Calu3 (cell line): ENCODE measurements at places on chromosomes 6 and 20.
A peak's percentile ranks its signal among the peaks of the same experiment; 100 is the strongest.

DNA sequence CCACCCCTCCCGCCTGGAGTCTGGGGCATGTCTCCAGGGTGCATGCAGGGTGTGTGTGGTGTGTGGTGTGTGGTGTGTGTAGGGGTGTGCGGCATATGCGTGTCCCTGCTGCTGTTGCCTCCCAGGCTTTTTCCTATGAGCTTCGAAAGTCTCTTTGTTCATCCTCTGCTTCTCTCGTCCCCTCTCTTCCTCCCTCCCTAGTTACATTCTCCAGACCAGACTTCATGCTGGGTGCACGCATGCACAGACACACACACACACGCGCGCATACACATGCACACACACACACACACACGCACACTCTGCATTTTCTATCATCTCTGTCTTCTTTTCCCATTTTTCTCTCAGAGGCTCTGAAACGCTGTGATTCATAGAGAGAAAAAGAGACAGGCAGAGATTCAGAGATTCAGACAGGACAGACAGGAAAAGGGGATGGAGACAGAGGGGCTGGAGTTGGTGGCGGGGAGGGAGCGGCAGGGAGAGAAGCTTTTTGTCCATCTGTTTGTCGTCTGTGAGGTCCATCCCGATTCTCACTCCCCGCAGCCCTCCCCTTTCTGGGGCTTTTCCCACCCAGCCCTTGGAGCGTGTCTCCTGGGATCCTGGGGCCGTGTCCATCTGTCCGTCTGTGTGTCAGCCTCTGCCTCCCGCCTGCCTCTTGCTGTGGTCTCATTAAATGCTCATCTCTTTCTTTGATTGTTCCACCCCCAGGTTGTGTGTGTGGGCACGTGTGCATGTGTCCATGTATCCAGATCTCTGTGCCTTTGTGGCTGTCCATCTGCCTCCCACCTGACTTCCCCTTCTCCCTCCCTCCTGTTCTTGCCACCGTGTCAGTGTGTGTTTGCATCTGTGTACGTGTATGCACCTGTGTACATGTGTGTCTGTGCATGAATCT lies 62.6 kb downstream of the SRC start:
- DNase-seq = no peak

GRCh38 chr6:89368107-89368506 lies 15.6 kb upstream of the UBE2J1 start:
- DNase-seq = peak; percentile 74

DNA sequence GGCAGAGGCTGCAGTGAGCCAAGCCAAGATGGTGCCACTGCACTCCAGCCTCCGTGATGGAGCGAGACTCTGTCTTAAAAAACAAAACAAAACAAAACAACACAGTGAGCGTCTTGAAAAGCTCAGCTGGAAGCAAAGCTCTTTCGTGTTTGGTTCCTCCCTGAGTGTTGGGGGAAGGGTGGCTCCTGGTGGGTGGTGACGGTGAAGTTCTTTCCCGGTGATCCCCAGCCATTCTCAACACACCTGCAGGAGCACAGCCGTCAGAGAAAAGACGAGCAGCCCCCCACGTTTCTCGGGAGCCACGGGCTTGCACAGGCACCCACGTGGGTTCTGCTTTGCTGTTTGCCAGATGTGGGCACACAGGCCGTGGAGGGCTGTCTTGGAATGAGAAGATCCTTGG lies 3.2 kb downstream of the BHLHE23 start:
- DNase-seq = no peak

DNA sequence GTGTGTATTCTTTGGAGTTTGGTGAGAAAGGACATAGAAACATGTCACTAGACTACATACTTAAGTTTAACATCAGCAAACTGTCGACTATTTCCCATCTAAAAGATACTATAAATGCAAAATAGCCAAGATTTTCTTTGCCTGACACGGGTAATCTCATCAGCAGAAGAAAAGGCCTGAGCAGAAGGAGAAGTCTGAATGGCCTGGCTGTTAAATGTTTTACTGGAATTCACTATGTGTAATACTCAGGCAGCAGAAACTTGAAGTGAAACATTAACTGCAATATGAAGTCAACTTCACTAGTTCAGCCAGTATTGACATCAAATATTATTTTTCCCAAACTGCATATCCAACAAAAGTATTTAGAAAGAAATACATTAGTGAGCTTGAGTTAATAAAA lies 6.4 kb upstream of the DSE start:
- no peak for DNase-seq

DNA sequence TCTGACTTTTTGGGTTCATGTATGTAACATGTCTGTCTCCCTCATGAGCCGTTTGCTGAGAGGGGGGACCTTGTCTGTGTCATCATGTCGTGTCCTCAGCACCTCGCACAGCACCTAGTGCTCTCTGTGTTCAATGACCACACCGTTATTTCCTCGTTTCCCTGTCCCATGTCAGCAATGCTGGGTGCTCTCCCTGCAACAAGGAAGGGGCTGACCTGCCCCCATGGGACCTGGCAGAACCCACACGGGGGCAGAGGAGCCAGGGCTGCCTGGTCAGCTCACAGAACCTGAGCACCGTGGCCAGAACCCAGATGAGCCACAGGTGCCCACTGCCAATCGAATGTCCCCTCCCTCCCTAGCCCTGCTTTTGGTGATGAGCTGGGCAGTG lies 7.3 kb downstream of the ADA start:
- DNase-seq = no peak

- DNase-seq = no peak
These were observed 69.4 kb upstream of the PRL start for GRCh38 chr6:22366214-22366613.

DNA sequence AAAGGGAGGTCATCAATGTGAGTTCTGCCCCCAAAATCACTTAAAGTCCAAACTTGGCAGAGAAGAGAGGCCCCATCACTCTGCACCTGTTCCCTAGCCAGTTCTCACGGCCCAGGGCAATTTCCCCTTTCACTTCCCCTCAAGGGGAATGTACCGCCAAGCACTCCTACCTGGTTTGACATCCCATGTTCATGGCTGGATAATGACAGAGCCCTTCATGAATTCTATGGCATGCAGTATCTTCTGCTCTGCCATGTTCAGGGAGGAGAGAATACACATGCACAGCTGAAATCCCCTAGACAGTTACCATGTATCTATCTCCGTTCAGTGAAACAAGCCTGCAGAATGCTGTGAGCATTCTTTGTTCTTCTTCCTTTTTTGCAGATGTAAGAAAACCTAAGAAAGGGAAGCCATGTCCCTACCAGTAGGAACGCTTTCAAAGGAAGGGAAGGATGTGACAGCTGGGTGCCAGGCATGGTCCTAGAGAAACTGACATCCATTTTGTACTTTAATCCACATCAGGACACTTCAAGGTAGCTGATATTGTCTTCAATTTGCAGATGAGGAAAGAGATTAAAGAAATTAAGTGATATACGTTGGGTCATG lies 79.8 kb upstream of the ARID1B start:
- no peak for DNase-seq

GRCh38 chr6:30357678-30358540 lies 13.0 kb downstream of the RPP21 start:
- DNase-seq = peak; percentile 61

- DNase-seq = no peak
These were observed 76.8 kb downstream of the TTLL2 start for GRCh38 chr6:167401525-167402194.

DNA sequence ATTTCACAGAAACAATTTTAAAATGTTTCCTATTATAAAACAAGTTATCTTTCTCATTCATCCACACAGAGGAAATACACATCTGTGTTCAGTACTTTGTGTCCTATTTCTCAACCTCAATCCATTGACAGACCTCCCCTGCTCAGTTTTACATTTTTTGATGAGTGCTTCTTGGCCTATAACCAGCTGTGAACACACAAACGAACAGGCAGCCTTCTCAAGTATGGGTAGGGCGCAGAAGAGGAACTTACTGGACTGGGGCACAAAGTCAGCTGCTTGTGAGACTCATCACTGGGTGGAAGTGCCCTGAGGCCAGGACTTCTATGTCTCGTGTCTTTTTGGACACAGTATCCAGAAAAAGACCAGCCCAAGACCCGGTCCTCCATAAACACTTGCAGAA lies 2.8 kb downstream of the RPS6KA2 start:
- DNase-seq = no peak

DNA sequence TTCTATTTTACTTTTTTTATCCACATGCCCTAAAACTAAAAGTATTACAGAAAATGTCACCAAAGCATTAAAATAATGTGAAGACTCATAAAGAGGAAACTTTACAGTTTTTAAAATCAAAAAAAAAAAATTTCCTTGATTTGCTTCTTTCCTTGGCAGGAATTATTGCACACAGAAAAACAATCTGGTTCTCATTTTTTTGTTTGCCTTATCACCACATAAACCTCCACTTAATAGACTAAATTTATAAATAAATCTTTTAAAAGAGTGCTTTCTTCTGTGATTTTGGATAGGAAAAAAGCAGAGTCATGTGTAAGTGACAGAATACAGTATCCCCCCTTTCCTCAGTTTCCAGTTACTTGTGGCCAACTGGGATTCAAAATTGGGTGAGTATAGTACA lies 695.1 kb upstream of the CITED2 start:
- no peak for DNase-seq

GRCh38 chr6:21899708-21900107 lies 306.2 kb downstream of the SOX4 start:
- DNase-seq = no peak

DNA sequence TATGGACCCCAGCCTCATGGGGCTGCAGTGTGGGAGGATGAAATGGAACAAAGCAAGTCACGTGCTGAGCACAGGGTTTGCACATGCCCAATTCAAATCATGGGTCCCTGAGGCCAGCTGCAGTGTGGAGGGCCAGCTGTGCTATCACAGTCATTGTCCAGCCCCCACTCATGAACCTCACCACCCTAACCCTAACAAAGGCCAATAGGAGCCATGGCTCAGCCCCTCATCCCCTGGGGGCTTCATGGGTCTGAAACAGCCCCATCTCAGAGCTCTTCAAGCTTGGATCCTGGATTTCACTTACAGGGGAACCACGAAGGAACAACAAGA lies 125.6 kb upstream of the MAFB start:
- no peak for DNase-seq

DNA sequence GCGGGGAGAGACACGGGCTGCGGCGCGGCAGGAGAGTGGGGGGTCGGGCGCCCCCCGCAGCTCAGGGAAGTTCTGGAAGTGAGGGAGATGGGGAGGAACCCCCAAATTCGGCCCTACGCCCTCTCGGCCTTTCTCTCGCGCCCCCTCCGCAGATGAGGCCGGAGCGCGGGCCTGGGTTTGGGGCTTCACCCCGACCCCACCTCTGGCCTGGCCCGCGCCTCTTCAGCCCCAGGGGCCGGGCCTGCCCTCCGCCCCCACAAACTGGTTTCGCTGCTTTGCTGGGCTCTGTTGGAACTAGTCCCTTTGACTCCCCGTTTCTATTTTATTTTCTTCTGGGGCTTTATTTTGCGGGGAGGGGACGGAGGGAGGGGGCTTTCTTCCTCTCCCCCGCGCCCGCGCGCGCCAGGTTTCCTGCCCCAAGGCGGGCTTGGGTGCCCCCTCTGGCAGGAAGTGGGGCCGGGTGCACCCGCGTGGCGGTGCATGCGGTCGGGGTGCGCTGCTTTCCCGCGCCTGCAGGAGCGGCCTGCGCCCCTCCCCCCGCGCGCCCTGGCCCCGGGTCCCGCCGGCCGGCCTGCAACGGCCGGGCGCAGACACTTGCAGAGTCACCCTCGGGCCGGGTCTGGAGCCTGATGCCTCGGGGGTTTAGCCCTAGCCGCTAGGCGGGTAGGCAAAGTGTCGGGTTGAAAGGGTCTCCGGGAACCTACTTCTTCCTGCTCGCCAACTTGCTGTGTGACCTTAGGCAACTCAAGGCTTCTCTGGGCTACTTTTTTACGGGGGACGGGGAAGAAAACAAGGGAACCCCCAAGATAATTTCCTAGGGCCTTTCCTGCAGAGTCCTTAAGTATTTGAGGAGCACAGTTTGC lies 1.3 kb downstream of the HMGA1 start:
- peak; percentile 91 for DNase-seq

DNA sequence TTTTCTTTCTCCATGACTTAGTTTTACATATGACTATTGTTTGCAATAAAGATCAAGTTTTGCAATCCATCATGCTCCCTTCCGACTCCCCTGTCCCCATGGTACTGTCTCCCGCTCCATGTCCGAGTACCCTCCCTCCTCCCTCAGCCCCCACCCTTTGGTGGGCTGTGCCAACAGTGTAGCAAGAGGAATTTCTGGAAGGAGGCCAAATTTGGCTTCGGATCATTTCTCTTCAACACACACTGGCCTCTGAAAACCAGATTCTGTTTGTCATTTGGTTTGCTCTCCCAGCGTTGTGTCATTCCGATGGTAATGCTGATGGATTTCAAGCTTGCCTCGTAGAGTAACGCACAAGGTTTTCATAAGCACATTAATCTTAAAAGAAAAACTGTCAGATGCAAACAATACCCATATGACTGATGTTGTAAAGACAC lies 22.9 kb upstream of the PAX1 start:
- DNase-seq = no peak

- DNase-seq = no peak
These were observed 25.1 kb downstream of the IL20RA start for GRCh38 chr6:137019476-137020272.
